ENCODE measurements at places on chromosomes 3 and 15.

DNA sequence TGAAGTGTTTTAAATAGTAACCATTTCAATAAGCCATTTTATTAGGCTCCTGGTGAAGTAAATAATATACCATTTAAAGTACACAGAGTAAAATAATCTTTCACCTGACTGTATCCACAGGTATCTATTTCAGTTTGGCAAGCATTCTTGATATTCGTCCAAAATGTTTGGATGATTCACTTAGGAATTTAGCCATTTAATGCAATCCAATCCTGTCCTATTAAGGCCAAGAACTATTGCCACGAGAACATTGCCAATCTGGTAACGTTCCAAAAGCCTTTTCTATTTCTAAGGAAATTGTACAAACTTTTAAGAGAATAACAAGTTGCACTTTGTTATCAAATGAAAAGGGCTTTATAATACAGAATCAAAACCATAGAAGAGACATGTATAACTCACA, 209.8 kb upstream of the THRB start:
- no peak for DNase-seq

DNA sequence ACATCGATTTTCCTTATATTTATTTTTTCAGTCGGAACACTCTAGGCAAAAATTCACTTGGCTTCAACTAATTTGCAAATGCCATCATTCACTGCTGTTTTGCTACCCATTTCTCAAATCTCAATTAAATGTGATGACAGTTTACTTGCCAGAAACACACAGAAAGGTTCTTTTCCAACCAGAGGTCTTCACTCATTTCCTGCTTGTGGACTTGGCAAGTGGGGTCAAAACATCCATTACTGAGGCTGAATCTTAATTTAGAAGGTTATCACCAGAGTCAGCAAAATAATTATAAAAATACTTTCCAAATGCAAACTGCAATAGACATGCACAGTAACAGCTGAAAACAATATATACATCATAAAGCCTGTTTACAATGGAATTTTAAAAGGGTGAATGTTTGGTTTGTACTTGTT, 625.4 kb upstream of the TBL1XR1 start:
- DNase-seq: no peak

GRCh38 chr3:184373422-184373821, 4.6 kb downstream of the THPO start:
- no peak for DNase-seq

GRCh38 chr3:196603683-196604082, 35.2 kb downstream of the FBXO45 start:
- DNase-seq: peak; percentile 40

GRCh38 chr3:28971156-28971555, 309.7 kb upstream of the RBMS3 start:
- DNase-seq: no peak

GRCh38 chr15:39151545-39151944, 429.3 kb upstream of the THBS1 start:
- DNase-seq: no peak

- DNase-seq: no peak
These were observed 194.2 kb upstream of the PROK2 start for GRCh38 chr3:71979175-71979574.

DNA sequence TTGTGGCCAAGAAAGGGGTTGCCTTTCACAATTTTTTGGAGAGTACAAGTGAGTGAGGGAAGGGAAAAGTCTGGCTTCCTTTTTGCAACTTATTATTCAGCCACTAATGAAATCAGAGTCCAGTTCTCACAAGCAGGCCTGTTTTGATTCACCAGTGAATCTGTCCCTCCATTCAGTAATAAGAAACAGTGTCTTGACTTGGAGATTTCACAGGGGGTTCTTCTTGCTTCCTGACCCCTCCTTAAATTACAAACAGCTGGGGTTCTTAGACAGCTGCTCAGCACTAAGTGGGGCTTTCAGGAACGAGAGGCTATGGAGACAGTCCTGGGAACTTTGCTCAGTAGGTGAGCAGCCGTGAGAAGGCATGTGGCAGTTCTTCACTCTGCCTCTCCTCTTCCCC, 24.5 kb downstream of the SEMA3G start:
- no peak for DNase-seq

Measured in activated CD8-positive, alpha-beta memory T cell treated with anti-CD3 and anti-CD28 coated beads for 24 hours (primary cell).